ENCODE measurements at places on chromosomes 3 and 15.

GRCh38 chr3:140292684-140293083 lies 357.7 kb downstream of the CLSTN2 start:
- no peak for DNase-seq

- no peak for DNase-seq
Observed at GRCh38 chr15:71648095-71648494, 162.3 kb upstream of the NR2E3 start.

DNA sequence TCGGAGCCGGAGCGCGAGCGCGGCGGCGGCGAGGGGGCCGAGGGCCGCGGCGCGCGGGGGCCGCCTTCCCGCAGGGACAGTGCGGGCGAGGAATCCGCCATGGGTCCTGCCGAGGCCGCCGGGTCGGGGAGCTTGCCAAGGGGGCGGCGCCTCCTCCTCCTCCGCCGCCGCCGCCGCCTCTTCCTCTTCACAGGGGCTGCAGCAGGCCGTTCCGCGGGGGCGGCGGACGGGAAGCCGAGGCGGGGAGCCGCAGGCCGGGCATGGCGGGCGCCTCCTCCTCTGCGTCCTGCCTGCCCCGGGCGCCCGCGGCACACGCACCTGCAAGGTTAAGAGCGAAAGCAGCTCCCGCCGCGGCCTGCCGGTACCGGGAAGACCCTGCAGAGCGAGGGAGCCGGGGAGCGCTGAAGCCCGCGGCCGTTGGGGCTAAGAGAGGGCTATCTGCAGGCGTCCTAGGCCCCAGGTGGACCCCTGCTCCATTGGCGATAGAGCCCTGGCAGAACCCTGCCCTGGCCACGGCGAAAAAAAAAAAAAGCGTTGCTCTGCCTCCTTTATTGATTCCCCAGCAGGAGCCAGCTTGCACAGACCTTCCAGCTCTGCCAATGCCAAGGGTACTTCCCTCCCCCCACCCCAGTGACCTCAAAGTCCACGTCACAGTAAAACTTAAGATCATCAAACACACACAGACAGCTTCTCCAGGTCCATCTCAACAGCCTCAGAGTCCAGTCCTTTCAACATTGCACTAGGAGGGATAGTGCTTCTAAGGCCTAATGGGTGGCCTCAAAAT lies at the start of gene LYSMD2:
TSS of gene LYSMD2 (minus strand) at position 134 of the 784 bp plus-strand sequence. CDS start at position 101, 33 bp downstream.
- peak; percentile 51 for DNase-seq

DNA sequence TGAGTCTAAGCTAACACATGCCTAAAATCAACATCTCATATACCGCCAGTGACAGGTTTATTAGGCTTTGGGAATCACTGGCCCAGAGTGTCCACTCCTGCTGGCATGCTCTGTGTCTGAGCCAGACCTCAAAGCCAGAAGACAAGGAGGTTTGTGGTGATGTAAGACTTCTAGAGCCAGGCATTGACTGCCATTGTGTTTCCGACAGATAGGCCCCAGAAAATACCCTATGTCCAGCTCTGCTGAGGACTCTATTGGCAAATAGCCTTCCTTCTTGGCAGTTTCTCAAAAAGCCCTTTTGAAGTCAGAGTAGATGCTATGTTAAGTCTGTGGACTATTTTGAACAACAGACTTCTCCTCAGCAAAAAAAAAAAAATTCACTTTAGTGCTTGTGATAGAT lies 181.9 kb upstream of the UBE2E1 start:
- DNase-seq: no peak

- DNase-seq: no peak
Observed at GRCh38 chr3:22585504-22585903, 617.6 kb upstream of the UBE2E2 start.

GRCh38 chr3:17494117-17494809 lies 248.2 kb downstream of the TBC1D5 start:
- no peak for DNase-seq
